ENCODE measurements at places on chromosomes 6 and 20.

DNA sequence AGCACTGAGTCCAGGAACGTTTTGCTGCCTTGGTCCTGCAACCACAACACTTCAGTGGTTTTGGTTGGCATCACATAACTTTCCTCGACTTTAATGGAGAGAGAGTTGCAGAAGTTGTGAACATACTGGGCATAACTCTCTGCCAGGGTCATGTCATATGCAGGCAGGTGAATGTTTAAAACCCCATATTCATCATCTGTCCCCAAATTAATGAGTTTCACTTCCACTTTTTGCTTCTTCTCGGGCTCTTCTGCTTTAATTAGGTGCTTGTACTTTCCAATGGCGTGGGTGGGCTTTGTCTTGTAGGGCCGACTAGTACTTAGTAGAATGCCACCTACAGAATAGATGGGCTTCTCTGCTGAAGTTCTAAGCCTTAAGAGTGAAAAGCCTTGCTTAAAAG, 45.2 kb upstream of the TFAP2A start:
- DNase-seq: peak; percentile 50

DNA sequence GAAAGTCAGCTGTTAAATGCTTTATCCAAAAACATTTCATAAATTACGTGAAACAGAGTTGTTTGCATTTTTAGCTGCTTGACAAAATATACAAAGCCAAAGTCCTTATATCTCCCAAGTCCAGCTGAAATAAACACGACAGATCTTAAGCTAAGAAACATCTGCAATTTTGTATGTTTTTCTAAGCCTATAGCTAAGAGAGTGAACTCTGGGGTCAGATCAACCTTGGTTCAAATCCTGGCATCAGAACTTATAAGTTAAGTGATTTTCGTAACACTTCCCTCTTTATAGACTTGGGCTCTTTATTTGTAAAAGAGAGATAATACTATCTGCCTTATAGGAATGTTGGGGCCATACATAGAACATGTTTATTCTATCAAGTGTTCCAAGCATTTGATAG, 176.7 kb downstream of the PTPRK start:
- no peak for DNase-seq

DNA sequence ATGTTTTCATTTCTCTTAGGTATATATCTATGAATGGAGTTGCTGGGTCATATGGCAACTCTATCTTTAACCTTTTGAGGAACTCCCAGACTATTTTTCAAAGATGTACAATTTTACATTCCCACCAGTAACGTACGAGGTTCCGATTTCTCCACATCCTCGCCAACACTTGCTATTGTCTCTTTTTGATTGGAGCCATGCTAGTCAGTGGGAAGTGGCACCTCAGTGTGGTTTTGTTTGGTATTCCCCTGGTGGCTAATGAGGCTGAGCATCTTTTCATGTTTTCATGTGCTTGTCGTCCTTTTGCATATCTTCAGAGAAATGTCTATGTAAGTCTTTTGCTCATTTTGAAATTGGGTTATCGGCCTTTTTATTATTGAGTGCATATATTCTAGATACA, 178.6 kb upstream of the EXOC2 start:
- DNase-seq: no peak

GRCh38 chr6:162690158-162690557, 37.4 kb downstream of the PRKN start:
- DNase-seq: no peak

GRCh38 chr20:12728782-12729181, 280.0 kb upstream of the SPTLC3 start:
- DNase-seq: no peak

GRCh38 chr6:73451223-73452106, 632 bp downstream of the CGAS start:
- DNase-seq: peak; percentile 28

DNA sequence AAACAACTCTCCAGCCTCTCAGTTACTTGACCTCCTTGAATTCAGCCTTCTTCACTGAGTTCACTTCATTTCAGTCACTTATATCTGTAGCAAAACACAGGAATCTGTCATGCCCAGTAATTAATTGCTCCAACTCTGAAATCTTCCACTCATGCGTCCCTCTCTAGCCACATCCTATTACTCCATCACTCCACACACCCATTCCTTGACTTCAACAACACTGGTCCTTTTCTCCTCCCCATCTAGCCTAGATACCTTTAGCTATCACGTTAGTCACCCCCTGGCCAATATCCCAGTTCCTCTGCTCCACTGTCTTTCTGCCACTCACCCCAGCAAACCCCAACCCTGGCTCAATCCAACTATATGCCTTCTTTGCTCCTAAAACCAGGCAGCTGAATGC, 7.7 kb downstream of the ZHX3 start:
- DNase-seq: no peak

GRCh38 chr20:54665812-54666211, 190.4 kb downstream of the DOK5 start:
- DNase-seq: no peak

DNA sequence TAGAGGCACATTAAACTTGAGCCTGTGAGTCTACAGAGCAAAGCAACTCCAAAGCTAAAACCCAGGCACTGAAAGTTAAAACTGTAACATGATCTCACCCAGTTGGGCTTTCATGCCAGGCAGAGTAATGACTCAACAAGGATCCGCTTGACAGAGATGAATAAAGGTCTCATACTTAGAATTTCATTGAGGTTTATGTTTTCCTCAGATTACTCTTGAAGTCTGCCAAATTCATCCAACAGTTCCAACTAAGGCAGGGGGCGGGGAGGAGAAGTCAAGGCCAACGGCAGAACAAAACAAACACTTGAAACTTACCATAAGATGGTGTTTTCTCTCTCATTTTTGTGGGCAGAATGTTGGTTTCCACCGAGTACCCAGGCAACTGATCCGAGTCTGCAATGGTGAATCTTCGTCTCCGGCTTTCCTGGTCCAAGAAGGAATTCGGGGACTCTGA, 54.0 kb upstream of the IPCEF1 start:
- DNase-seq: no peak

GRCh38 chr6:167687116-167687725, 139.5 kb upstream of the AFDN start:
- no peak for DNase-seq

GRCh38 chr20:2780948-2781347, 19.5 kb downstream of the CPXM1 start:
- no peak for DNase-seq

DNA sequence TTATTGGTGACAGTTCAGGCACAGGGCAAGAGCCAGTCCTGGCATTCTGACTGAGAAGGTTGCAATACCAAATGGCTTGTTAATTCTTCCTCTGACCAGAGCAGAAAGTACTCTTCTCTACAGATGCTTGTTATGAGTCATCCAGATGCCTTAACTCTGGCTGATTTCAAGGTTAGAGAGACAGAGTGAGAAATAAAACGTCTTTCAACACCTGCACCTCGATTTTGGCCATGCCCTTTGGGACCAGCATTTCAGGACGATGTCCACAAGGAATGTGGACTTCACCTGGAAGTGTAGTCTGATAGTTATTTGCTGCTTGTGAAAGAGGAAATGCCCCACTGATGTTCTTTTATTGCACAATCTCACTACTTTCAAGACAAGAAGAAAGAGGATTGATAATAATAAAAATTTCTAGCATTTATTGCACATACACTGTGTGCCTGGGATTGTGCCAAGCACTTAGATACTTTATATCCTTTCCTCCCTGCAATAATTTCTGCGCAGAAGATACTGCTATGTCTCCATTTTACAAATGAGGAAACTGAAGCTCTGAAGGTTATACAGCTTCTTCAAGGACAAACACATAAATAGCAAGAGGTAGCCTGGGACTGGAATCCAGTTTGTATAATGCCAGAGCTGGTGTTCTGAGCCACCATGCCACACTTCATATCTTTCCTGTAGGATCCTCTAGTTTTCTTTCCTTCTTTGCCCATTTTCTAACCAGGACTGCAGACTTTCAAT, 33.5 kb upstream of the MCM3 start:
- peak; percentile 54 for DNase-seq

DNA sequence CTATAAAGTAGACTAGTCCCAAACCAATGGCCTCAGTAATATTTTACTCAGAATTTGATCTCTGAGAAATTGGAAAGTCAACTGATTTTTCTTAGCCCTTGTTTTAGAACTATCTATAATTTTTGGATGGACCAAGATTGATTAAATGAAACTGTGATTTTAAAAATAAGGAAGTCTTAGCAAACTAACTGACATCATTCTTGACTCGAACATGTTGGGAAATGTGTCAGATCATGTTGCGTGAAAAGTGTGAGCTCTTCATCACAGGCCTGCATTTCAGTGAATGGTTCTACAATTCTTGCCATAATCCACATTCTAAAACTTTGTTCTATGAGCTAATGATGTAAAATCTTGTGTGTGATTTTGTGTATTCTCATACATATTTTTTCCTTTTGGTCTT, 11.0 kb downstream of the TNFAIP3 start:
- DNase-seq: no peak

DNA sequence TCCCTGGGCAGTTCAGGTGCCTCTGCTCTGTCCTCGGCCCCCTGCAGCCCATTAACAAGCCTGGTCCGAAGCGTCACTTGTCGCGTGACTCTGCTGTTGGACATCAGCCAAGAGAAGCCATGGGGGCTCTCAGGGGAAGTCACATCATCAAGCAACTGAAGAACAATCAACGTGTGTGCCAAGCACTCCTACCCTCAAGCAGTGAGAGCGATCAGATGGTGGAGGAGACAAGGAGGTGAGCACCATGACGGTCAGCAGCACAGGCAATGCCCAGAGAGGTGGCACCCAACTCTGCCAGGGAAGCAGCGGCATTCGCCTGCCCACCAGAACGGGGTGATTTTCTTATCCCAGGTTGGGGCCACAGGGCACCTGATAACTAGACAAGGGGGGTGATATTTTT, 132.7 kb downstream of the AGPAT4 start:
- no peak for DNase-seq

DNA sequence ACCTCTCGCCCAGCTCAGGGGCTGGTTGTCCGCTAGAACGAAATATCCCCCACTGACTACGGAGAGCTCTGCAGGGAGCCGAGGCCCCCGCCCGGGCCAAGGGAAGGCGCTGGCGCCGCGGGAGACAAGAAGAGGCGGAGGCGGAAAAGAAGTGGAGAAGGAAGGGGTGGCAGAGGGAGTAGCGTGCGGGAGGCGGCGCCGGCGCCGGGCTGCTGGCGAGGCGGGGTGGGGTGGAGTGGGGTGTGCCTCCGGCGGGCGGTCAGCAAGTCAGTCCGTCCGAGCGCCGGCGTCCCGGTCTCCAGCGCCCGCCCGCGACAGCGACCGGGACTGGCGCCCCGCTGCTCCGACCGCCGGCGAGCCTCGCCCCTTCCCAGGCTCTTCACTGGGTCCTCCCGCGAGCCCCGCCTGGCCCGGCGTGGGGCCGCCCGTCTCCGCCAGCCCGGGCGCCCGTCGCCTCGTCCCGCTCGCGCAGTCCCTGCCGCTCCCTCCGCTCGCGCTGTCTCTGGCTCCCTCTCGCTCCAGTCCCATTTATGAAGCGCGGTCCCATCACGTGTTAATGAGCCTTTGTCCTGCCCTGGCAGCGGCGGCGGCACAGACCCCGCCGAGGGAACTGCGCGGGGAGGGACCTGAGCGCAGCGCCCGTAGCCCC, at the start of gene CNR1:
CNR1 (minus strand) TSS at position 504 of the 649 bp plus-strand sequence. CDS start 21,073 bp downstream, outside the sequence.
- no peak for DNase-seq

DNA sequence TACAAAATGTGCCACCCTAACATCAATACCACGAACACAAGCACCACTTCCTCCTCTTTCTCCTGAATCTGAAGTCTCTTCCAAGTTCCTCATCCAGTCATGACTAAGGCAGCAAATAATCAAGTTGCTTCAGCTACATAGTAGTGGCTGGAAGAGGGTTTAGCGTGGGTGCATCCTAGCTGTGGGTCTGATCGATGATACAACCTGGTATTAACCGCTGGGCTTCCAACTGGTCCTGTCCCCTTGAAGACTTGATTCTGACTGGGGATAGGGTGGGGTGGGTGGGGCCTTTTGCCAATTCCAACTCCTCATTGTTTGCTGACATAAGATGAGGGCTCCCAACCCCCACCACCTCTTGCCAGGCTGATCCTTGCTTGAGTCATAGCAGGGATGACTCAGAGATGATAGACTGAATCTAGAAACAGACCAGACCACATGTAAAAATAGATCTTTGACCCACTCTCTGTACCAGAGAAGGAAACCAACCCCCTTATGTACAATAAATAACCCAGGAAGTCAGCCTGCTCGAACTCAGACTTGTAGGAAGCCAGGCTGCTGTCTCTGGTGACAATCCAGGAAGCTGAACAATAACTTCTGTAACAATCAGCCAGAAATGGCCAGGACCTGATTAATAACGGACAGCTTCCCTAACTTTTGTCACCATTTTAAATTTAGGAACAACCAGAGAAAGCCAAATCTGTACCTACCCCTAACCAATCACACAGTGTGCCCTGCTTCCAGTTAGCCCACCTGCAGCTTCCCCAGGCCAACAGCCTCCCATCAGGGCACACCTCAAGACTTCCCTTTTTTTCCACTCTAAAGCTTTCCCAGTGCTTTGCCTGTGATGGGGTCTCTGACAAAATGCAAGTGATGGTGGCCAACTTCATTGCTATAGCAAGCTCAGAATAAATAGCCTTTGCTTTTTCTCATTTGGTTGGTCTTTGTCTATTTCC, 68.9 kb upstream of the FAM184A start:
- DNase-seq: peak; percentile 50

DNA sequence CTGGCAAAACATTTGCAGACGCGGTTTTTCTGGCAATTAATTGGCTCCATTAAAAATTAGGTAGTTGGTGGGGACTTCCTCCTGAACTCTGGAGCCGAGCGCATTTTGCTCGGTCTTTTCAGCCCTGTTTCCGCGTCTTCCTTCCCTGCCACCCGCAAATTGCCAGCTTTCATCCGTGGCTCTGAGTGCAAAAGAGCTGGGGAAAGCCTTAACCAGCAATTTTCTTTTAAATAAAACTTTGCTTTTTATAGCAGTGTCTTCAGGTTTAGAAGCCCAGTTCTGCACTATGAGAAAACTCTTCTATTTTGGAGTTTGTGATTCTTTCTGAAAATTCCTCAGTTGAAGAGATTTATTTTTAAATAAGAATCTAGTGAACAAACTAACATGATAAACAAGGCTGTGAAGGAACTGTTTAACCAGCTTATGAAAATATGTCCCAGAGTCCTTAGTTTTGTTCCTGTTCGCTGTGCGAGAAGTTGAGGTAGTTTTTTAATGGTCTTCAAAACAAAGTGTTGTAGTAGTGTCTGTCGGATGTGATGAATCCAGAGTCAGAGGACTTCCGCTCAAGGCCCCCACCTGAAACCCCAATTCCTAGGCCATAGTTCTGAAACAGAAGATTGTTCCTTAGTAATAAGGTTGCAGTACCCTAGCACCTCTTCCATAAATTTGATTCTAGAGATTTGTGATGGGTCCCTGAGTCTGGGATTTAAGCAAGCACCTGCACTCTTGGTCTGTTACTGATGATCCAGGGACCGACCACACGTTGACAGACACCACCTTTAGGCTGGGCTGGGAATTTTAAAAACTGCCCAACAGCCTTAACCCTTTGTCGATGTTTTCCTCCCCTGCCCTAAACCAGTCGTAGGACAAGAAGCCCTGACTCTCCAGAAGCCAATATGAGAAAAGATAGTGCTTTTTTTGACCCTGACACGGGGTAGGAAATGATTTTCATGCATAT, 950 bp downstream of the KCTD20 start:
- no peak for DNase-seq

- DNase-seq: no peak
Measured at GRCh38 chr6:131685266-131685780, 15.9 kb downstream of the OR2A4 start.

- no peak for DNase-seq
Measured at GRCh38 chr6:38134704-38135088, 315.2 kb downstream of the ZFAND3 start.
